ENCODE measurements at places on chromosomes 7 and 10.

GRCh38 chr7:143380260-143380645 lies 892 bp upstream of the ZYX start:
- no peak for DNase-seq

DNA sequence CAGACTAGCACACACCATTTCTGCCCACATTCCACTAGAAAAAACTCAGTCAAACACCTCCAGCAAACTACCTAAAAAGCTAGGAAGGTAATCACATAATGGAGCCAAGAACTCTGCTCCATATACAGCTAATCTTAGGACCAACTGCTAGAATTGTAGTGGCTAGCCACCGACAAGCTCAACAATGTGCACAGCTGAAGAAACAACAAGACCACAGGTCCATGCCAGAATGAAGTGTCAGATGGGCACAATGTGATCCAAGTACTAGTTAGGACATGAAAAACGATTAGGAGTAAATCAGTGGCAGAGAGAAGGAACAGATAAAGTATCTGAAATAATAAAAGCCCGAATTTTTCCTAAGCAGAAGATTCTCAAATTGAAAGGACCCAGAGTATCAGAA lies 38.6 kb downstream of the TMEM106B start:
- no peak for DNase-seq

GRCh38 chr7:148437043-148437442 lies 153.5 kb upstream of the C7orf33 start:
- no peak for DNase-seq

DNA sequence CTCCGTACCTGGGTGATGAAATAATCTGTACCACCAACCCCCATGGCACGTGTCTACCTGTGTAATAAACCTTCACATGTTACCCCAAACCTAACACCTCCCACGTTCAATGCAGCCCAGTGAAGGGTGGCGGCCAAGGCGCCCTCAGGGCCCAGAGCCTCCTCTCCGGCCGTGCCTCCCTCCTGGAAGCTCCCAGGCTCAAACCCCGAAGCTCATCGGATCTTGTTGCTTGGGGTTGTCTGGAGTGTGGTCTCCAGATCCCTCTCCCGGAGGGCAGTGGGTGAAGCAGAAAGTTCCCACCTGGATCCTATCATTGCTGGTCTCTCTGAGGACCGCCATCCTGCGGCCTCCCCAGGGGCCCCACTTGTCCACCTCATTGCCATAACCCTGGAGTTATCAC lies 9.4 kb upstream of the KNDC1 start:
- no peak for DNase-seq

GRCh38 chr10:102064868-102065560 lies at the start of gene HPS6:
Gene HPS6, plus strand, starts transcription at chr10:102065349. Its CDS starts 126 bp downstream, at chr10:102065475.
- DNase-seq: no peak

DNA sequence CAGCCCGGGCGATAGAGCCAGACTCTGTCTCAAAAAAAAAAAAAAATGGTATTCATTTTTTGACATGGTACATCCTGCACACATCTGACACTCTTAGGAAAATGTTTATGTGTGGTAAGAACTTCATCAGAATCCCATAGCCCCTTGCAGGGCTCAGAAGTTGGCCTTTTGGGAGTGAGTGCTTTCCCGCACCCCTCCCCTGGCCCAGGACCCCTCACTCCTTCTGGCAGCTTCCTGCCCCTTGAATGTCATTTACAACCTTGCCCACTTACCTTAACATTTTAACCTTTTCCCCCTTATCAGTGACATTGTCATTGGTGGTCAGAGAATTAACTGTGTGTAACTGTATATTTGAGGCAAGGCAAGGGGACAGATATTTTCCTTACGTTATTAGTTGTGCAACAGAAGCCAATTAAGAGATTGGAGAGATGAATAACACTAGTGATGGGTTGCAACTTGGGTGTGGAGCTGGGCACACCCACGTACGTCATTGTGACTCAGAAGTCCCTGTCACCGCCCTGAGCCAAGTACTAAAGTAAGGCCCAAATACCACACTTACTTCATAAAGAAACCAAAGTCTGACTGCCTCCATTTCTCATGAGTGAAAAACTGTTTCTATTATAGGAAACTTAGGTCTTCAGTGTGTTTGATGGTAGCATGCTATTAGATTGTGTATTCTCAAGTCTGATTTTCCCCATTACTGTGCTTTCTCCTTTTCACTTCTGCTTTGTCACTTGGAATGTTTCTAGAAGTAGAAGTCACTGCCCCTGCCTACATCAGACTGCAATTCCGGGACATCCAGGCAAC lies 31.6 kb downstream of the OGDH start:
- DNase-seq: no peak

DNA sequence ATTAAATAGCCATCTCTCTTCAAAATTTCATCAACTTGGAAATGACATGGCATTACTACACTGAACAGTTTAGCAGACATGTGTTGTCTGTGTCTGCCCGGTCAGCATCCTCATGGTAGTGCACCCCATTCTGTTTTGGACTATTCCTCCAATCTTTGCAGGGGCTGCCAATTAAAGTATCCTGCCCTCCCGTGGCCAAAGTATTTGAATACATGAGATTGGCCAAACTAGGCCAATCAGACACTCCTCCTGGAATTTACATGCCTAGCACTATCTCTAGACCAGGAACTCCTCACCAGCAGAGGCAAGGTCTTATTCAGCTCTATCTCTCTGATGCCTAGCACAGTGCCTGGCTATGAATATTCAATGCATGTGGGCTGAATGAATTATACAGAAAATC lies 4.4 kb downstream of the SHTN1 start:
- no peak for DNase-seq

DNA sequence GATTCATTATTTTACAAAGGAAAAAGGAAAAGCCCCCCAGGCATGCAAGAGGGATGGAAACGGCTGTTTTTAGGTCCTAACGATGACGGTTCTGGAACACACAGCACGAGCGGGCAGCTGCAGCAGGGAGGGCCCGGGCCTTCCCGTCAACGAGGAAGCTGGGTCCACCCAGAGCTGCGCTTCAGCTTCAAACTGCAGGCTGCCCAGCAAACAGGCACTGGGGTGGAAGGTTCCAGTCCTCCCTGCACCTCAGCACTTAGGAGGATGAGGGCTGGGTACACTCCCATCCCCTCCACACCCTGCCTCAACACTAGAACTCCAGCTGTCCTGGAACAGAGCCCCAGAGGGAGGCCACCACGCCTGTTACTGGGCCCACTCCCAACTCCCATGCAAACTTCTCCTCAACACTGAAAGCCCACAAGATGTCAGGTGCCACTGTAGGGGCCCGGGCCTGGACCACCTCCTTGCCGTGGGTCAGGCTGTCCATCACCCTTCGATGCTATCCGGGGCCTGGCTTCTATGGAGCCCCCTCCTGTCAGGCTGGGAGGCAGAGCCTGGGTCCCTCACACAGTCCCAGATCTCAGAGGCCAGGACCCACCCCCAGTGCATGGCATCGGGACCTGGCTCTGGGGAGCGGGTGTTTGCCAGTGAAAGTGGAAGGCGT lies 33.0 kb downstream of the PAPOLB start:
- DNase-seq: no peak

DNA sequence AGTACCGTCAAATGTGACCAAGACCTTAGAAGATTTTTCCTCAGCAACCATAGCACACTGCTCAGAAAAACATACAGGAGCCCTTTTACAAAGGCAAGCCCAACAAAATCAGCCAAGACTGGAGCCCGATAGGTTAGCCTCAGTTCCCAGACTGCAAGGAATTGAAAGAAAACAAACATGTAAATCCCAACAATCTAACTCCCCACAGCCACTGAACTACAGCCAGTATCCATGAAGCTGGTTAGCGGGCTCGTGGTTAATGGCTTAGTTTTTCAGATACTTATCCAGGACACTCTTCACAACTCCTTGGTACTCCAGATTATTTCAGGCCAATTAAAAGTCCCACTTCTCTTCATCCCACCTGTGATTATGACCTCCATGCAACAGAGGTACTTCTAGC lies 201.6 kb downstream of the IPMK start:
- no peak for DNase-seq

DNA sequence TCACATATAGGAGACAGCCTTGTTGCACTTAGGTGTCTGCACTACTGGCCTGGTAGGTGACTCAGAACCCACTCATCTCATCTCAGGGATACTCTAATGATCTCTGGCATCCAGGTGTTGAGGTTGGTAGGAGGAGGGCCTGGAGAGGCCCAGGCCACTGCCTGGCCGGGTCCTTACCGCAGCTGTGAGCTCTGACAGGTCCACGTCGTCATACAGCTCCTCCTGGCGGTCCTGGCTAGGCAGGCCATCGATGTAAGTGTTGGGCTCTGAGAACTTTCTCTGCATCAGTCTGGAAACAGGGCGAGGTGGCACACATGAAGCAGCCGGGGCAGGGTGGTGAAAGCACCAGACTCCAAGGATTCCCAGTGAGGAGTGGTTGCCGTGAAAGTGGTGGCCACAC lies 62.1 kb downstream of the VWA2 start:
- DNase-seq: no peak

DNA sequence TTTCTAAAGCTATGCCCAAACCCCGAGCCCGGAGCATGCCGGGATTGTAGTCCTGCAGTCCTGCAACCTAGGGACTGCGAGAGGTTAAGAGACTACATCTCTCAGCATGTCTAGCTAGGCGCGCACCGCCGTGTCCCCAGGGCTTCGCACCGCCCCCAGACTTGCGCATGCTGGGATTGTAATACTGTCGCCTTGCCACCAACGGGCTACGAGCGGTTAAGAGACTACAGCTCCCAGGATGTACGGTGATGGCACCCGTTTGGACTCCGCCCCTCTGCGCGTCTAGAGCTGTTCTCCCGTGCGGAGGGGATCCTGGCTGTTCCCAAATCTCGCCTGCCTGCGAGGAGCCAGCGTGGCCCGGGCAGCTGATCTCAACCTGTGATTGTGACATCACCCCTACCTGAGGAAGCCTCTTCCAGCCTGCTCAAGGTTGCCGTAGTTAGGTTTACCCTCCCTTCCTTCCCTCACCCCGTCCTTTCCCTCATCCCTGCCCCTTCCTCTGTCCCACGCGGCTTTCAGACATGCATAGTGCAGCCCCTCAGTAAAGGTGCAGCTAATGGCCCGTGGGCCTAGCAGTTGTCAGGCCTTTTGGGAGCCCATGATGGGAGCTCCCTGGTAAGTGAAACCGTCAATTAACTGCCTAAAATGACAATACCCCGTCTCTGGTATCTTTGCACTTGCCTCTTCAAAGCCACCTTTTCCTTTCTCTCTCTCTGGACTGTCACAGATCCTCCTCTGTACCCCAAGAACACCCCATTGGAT lies 6.3 kb upstream of the ZNF736 start:
- DNase-seq: peak; percentile 49

DNA sequence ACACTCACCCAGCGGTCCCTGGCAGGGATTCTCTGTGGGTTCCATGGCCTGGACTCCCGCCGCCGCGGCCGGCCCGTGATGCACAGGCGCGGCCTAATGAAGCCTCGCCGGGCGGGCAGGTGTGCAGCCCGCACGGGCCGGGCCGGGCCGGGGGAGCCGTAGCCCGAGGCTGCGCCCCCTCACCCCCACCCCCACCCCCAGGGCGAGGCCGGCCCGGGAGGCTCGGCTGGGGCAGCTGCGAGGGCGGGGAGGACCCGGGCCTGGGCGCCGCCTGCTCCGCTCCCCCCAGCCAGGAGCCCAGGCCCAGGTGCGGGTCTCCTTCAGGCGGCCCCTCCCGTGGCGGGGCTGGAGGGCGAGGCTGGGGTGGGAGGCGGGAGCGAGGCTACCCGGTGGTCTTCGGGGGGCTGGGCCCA lies at the start of gene NOBOX:
TSS of gene NOBOX (minus strand) at position 45 of the 413 bp plus-strand sequence.
- no peak for DNase-seq

- no peak for DNase-seq
Observed at GRCh38 chr7:41869091-41869490, 166.2 kb upstream of the INHBA start.

DNA sequence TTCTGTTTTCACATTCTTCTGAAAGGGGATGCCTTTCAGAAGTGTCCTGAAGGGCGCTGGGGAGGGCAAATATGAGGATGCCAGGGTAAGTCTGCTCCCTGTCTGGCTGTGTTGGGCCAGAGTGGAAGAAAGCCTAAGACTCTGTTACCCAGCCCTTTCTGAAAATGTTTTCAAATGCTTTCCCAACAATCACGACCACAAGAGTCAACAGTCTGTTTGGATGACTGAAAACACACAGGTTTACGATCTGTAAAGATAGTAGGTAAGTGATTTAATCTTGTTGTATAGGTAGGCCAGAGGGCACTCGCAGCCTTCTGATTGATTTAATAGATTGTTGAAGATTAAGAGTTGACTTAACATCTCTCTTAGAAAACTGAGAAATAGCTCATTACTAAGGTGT lies 13.2 kb downstream of the SGPL1 start:
- DNase-seq: no peak

GRCh38 chr10:132506711-132507408 lies 30.7 kb upstream of the INPP5A start:
- DNase-seq: no peak

GRCh38 chr7:44384586-44385433 lies 59.4 kb upstream of the CAMK2B start:
- no peak for DNase-seq

DNA sequence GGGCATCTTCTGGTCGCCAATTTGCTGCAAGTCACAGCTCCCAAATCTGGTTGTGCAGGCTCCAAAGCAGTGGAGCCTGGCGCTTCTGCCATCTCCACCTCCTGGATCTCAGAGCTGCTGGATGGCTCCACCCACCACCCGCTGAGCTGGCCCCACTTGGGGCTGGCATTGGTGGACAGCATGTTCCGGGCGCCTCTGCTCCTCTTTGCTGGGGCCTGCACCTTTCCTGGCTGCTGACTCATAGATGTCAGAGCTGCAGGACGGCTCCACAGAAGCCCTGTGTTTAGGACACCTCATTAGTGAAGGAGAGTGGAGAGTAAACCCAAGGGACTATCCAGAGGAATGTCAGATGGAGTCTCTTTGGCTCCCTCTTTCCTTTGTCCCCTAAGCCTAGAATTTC lies 27.4 kb downstream of the MAPK8 start:
- no peak for DNase-seq

GRCh38 chr10:101614663-101615524 lies 26.8 kb downstream of the DPCD start:
- DNase-seq: no peak

DNA sequence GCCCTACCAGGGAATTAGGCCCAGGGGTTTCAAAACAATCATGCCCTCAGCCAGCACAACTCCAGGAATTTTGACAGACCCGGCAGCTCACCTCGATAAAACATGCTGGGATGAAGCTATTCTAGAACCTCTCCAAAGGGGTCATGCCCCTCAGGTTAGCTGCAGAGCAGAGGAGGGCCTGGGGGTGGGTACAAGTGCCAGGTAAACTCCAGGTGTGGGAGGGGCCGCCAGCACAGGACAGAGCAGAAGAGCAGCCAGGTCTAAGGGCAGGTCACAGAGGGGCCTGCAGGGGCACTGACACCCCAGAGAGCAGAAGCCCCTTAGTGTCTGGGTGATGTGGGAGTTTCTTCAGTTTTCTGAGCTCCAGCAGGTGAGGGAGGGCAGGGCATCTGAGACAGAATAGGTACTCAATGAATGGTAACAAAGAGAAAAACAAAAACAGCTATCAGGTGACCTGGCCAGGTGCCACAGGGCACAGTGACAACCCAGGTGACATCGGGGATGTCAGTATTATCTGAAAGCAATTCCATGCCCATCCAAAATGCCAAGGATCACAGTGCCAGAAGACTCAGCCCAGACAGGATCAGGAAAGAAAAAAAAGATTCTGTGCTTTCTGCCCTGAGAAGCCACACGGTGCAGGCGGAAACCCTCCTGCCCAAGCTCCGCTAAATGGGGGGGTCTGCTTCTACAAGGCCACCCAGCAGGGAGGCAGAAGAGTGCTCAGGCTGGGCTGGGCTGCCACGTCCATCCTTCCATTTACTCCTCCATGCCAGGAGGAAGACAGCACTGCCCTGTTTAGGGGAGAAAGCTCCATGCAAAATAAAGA lies 104.5 kb downstream of the TNS3 start:
- DNase-seq: no peak
